NCI-H187 treated with DMSO at 0.1 percent for 48 hours (cell line): ENCODE measurements at places on chromosomes 3 and 15.

- no peak for DNase-seq
These were observed 187.8 kb downstream of the UBE3A start for GRCh38 chr15:25250906-25251622.

DNA sequence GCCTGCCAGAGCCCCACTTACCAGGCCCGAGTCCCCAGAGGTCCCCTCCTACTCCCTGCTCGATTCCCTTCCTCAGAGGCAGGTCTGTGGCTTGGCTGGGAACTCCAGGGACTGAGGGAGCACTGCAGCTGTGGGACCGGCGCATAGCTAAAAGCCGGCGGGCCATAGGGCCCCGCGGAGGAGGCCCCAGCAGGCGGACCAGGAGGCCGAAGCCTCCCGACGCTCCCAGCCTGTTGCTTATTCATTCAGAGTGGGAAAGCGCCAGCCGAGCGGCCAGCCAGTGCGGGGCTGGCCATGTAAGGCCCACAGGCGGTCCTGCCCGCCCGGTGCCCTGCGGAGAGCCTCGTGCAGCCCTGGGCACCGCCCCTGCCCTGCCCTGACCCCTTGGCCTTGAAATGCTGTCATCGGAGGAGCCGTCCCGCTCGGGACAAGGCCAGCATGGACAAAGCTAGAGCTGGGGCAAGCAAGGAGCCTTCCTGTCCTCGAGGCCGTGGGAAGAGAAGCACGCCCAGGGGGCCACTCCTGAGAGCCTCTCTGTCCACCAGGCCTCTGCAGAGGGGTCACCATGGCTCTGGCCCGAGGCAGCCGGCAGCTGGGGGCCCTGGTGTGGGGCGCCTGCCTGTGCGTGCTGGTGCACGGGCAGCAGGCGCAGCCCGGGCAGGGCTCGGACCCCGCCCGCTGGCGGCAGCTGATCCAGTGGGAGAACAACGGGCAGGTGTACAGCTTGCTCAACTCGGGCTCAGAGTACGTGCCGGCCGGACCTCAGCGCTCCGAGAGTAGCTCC is at the start of gene LOXL1:
Gene LOXL1, plus strand, starts transcription at position 244 of the 784 bp plus-strand sequence. Its CDS starts 322 bp downstream, at position 566.
- DNase-seq: no peak

GRCh38 chr3:3191675-3192285 is 12.3 kb upstream of the CRBN start:
- DNase-seq: no peak

DNA sequence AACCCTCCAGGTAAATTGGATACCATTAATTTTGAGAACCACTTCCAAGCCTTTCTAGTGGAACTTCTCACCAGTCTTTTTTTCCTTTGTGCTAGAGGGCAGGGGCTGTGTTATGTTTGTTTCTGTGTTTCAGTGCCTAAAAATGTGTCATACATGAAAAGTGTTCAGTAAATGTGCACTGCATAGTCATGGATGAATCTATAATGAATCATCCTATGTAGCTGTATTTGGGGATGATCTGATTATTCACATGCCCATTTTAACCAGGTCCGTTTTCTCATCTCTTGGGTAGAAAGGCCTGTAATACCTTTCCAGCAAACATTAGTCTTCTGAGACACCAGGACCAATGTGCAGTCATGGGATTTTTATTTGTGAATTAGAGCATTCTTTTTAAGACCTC is 583.0 kb upstream of the GOLIM4 start:
- no peak for DNase-seq

DNA sequence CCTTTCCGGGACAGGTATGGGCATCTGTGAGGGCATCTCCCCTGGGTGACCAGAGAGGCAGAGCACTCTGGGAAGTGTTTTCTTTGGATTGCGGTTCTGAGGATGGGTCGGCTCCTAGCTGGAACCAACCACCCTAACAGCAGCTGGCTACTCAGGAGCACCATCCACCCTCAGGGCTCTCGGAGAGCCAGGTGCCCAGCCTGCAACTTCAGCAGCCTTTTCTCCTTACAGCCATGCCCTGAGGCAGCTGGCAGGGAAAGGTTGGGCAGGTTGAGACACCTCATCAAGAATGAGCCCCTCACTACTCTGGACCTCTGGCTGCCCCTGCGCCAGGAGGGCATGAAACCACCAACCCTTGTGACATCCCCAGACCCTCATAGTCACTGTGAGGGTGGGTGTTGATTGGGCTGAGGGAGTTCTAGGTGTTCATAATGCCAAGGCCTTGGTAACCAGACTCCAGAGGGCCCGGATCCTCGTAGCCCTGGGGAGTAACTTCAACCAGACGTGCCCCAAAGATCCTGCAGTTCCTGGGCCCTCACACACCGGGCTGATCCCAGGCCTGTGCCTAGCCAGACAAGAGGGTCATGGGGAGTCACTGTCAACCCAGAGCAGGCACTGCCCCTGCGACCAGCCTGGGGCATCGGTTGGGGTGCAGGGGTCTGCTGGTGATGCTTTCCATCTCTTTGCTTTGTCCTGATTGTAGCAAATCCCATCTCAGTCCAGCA is 114.4 kb upstream of the ABHD17C start:
- no peak for DNase-seq
